ENCODE measurements at places on chromosomes 4 and X.

GRCh38 chr4:58192217-58192616, 1082.0 kb upstream of the IGFBP7 start:
- no peak for DNase-seq

GRCh38 chr4:152307669-152308068, 228.2 kb downstream of the FBXW7 start:
- no peak for DNase-seq

DNA sequence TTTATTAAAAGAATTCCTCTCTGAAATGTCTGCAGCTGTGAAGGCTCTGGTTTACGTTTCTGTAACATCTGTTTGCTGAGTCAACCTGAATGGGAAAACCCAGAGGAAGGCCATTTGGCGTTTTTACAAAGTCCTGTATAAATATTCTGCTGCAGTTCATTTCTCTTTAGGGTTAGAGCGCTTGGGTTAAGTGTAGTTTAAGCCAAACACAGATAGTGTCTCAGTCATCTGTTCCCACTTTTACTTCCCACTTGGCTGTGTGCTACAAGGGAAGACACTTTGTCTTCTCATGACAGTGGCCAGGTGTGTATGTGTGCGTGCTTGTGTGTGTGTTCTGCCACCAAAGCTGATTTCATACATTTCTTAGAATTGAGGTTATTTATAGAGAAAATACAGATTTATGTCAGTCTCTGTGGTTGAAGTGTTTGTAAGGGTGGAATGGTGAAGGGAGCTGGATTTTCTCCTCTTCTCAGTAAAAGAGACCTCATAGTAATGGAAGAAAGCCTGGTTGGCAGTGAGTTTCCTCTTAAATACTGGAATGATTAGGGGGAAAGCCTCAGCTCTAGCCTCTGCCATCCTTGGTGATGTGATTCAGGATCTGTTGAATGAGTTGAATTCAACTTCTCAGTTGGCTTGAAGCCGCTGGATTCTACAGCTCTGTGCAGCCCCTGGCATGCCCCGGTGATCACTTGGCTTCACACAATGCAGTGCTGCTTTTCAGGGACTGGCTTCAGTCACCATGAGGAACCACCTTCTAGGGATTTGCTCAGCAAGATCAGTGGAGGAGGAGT, 50.6 kb downstream of the JADE1 start:
- no peak for DNase-seq

- no peak for DNase-seq
These were observed 4.3 kb downstream of the DMD start for GRCh38 chrX:33207056-33207455.

DNA sequence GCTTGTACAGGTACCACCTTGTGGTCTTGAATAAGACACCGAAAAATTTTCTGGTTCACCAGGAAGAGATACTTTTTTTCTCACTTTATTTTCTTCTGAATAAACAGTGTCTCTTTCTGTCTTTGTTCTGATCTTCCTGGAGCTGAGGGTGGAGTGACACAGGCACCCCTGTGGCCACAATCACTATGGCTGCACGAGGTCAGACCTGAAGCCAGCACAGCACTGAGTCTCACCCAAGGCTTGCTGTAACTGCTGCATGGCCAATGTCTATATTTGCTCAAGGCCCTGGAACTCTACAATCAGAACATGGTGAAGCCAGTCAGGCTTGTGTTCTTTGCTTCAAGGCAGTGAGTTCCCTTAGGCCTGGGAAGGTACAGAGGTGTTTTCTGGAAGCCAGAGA, 87.2 kb downstream of the GPR174 start:
- no peak for DNase-seq

GRCh38 chrX:149572743-149573142, 14.5 kb downstream of the MAGEA9B start:
- DNase-seq: no peak

DNA sequence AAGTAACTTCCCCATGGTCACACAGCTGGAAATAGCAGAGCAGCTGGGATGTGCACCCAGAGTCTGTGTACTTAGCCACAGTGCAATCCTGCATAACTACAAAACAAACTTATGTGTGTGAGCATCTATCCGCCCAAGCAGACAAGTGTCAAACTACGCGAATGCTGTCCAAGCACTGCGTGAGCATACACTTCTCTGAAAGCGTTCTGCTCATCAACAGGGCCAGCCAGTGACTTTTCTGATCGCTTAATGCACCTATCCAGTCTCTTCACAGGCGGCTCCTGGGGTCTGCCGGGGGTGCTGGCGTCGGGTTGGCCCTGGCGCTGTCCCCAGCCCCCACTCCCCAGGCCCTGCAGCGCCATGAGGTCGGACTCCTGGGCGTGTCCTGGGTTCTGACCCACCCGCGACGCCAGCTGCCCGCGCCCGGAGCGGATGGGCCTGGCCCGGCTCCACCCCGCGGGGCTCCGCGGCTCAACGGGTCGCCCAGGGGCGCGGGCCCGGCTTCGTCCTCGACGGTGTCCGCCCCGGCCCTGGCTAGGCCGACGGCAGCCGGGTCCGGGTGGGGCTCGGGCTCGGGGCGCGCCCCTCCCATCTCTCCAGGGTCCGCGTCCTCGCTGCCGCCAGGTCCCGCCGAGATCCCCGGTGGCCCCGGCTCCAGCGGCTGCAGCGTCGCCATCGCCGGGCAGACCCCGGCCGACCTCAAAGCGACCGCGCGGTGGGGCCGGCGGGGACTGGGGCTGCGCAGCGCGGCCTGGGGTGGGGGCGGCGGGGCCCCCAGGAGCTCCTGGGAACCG, 1.3 kb upstream of the ZNF141 start:
- no peak for DNase-seq

- no peak for DNase-seq
These were observed 478.5 kb downstream of the INPP4B start for GRCh38 chr4:142367418-142368180.

DNA sequence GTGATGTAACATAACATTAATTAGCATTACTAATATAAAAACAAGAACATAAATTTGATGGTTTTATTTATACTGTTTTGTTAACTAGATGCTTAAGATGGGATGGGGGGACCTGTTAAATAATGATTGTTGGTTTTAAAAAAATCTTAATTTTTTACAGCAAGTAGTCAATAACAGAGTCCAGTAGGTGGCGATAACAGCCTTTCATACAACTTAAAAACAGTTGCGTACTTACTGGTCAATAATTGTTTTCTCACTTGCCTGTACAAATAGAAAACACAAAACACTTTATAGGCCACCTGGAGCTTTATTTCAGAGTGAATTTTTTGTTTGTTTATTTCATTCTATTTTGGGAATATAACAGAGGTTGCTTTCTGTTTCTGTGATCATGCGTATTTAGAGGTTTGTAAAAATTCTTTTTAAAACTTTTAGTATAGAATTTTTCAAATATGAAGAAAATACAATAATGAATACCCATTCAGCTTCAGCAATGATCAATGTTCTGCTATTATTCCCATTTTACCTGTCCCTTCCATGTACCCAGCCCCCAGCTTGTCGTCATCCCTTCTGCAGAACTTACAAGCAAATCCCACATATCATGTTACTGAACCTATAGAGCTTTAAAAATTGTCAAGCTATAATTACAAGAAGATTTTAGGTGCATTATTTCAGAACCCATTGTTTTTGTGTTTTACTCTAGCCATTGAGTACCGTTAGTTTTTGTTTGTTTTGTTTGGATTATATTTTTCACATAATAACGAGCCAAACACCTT, 97.1 kb downstream of the MRPL1 start:
- peak; percentile 6 for DNase-seq

DNA sequence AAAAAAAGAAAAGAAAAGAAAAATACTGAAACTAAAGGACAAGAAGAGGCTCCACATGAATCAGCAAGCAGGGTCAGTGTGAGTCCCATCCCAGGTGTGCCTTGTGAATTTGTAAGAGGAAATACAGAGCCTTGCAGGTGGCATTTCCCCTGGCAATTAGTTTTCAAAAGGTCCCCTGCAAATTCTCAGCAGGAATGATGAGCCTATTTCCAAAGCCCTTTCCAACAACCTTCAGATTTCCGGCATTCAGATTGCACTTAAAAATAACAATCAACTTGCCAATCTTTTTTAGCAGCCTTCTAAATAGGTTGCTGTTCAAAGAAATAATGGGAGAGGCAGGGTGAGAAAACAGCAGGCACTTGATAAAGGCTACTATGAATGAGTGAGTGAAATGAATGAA, 66.4 kb upstream of the OR13H1 start:
- no peak for DNase-seq

- DNase-seq: no peak
These were observed 137.7 kb upstream of the ZIC3 start for GRCh38 chrX:137428221-137428661.

DNA sequence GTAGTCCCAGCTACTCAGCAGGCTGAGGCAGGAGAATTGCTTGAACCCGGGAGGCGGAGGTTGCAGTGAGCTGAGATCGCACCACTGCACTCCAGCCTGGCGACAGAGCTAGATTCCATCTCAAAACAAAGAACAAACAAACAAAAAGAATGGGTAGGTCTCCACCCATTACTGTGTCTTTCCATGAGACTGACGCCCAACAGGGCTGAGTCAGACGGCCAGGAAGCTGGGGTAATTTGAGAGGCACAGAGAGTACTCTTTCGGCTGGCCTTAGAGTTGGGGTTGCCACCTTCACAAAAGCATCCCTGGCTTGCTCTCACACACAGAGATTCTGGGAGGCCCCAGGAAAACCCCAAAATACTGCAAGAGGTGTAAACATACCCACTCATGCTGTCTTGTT, 72.0 kb upstream of the DHRSX start:
- no peak for DNase-seq

DNA sequence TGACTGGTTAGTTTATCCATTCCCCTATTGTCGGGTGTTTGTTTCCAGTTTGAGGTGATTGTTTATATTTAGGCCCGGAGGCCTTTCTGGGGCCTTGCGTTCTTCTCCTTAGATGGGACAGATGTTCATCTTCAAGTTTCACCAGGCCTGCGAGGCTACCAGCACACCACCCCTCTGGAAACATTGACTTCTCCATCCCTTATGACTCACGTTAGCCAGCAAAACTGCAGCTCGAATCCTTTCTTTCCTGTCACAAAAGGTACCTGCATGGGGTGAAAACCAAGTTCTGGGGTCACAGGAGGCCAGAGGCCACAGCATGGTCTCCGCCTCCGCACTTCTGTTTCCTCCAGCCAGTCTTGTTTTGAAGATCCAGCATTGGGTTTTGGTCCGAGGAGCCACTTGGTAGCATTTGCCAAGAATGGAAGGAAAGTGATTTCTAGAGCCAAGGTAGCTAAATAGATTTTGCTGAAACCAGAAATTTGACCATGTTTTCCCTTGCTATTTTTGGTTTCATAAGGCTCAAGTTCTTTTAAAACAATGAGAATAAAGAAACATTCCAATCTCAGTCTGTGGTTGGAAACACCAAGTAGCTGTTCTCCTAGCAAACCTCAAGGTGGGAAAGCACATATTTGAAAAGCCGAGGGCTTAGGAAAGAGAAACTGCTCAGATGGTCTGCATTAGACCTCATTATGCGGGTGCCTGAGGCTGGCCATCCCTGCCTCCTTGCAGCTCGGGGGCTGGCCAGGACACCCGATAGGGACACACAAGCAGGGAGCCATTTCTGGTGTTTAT, 5.6 kb downstream of the NYX start:
- DNase-seq: no peak

- DNase-seq: no peak
These were observed 19.6 kb downstream of the WDR1 start for GRCh38 chr4:10096978-10097335.

DNA sequence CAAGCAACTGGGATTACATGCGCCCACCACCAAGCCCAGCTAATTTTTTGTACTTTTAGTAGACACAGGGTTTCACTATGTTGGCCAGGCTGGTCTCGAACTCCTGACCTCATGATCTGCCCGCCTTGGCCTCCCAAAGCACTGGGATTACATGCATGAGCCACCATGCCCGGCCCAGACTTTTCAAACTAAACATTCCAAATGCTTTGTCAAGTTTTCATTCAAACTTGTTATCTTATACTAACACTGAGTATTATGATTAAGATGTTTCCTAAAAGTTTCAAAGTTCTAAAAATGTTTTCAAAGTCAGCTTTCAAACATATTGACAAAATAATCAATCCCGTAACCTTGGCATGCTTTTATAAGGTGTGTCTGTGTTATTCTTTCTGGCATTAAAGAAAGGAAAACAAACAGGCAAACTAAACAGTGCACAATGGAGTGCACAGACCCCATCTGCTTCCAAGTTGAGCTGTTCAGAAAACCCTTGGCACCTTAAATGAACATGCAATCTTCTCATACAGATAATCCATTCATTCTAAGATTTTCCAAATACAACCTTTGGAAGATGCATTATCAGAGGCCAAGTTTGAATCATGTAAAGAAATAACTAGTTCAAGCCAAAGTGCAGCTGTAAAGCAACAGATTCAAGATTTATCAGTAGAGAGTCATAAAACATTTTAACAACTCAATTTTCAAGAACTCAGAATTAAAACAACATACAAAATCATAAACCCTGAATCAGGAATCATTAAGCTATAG, 49.1 kb downstream of the ABCG2 start:
- DNase-seq: no peak

DNA sequence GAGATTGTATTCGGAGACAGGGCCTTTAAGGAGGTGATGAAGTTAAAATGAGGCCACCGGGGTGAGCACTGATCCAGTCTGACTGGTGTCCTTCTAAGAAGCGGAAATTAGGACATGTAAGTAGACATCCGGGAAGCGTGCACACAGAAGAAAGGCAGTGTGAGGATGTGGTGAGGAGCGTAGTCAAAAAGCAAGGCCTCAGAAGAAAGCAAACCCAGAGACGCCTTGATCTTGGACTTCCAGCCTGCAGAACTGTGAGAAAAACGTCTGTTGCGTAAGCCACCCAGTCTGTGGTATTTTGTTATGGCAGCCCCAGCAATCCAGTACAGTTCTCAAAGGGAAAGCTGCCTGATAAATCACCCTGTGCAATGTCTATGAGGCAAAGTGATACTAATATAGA, 153.5 kb downstream of the KCNIP4 start:
- DNase-seq: no peak

GRCh38 chr4:127400731-127401346, 231.9 kb upstream of the INTU start:
- DNase-seq: peak; percentile 1

DNA sequence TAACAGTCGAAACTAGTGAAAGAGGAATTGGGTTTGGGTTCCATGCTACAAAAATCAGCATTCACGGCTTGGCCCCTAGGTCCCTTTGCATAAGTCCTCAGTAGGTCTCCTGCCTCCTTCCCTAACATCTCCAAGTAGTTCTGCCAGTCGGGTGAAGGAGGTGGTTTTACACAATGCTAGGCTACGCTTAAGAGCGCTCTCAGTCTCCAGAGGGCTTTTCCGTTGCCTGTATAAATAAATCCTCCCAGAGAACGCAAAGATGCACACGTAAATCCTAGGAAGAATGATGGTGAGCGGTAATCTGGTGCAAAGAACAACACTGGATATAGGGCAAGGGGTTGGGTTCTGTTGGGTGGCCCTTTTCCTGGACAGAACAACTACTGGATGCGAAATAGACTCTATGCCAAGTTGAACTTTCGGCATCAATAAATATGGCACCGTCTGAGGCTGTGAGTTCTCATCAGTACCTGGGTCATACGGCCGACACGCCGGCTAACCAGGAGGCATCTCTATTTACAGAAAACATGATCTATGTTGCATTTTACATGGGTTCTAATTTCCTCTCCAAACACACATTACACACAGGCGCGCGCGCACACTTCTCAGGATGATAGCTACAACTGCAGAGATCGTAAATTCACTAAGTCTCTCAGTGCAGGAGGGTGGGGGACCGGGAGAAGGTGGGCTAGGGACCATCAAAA, 1.3 kb downstream of the CAMK2D start:
- no peak for DNase-seq
